ENCODE measurements at places on chromosomes 1 and 21. TPM values are rescaled to one million over a fixed set of nuclear protein-coding genes. Genes with fewer than 3 reads are reported as not detected.

The PADI2 gene
- 0.80 TPM for polyA plus RNA-seq

The TMPRSS3 gene
- polyA plus RNA-seq, result 6.7 TPM

DNA sequence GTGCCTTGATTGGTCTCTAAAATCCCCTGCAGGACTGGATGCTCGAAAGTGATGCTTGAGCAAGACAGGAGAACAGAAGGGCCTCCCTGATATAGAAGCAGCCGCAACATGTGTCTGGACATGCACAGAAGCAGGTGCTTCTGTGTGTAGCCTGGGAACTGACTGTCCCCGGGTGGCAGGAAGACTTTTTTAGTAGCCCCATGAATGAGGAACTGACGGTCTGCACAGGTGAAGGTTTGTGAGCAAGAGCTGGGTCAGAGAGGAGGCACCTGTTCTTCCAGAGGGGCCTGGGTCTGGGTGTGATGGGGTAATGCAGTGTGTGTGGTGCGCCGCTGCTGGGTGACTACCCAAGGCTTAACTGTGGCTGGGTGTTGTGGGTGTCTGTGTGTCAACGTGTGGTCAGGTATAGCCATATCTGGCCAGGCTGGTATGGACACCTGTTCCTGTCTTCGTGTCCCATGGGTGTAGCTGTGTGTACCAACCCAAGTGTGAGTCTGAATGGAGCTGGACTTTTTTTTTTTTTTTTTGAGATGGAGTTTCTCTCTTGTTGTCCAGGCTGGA lies 39.1 kb upstream of the FOXO6 start:
- H3K4me1 ChIP-seq, result peaks cover 14% of the 10 kb centered on the region
- H3K27ac ChIP-seq, result no peak overlapping the region
- DNase-seq, result no peak

The FCN3 gene
- 19.7 TPM for polyA plus RNA-seq
